ENCODE measurements at places on chromosomes 1 and 21.

DNA sequence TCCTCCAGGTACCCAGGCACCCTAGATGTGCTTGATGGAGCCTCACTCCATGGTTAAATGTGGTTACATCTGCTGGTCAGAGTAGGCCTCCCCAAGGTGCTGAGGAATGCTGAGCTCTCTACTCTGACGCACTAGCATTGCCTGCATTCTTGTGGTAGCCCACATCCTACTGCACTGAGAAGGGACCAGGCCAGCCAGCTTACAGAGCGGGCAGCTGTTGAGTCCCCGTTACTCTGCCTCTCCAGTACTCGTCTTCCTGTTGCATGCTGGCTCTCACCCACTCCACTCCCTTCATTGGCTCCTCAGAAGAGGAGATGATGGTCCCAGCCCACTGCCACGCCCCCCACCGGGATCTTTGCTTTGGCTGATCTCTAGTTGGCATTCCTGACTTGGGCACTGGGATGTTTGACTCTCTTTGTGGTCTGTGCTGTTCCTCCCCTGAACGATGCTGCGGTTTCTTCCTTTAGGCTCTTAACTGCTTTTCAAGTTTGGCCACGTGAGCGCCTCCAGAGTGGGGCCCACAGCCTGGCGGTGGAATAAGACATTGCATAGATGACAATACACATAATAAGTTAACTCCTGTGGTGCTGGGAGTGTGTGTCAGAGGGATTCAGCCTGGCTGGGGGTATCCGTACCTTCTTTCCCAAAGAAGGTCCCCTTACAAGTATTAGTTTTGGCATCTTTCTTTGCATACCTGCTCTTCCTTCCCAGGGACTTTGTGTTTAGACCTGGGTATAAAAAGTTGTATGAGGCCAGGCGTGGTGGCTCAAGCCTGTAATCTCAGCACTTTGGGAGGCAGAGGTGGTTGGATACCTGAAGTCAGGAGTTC, 18.6 kb downstream of the AZIN2 start:
- DNase-seq, result peak; percentile 20

DNA sequence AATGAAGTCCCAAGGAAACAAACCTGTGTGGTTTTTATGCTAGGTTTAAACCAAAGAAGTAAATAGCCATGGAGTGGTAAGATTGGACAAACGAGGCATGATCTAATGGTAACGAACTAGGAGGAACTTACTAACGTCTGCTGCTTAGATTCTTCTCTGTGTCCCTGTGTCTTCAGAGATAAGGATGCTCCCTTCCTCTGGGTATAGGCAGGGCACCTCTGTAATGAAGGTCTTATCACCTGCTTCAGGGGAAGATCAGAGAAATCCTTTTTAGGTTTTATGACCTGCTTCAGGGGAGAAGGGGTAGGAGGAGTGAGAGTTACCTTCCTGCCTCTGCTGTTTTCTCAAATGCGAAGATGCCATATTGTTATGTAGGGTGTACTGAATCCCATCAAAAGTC, 214.9 kb upstream of the L1TD1 start:
- no peak for DNase-seq

GRCh38 chr1:51236531-51237350, 668 bp downstream of the RNF11 start:
- DNase-seq, result peak; percentile 17

DNA sequence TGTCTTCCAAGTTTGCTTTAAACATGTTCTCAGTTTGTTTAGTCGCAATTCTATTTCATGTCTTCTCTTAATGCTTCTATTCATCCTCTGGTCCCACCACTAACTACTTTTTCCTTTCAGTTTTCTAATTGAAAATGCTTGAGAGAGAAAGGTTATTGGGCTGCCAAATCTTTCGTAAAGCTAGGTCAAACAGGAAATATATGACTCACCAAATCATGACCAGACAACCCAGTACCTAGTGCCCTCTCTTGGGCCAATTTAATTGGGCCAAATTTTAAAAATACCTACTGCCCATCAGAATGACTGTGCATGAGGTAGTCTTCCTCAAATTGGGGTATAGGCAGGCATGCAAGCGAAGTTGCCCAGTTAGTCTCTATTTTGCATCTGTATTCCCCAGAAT, 295.4 kb upstream of the PBX1 start:
- no peak for DNase-seq

DNA sequence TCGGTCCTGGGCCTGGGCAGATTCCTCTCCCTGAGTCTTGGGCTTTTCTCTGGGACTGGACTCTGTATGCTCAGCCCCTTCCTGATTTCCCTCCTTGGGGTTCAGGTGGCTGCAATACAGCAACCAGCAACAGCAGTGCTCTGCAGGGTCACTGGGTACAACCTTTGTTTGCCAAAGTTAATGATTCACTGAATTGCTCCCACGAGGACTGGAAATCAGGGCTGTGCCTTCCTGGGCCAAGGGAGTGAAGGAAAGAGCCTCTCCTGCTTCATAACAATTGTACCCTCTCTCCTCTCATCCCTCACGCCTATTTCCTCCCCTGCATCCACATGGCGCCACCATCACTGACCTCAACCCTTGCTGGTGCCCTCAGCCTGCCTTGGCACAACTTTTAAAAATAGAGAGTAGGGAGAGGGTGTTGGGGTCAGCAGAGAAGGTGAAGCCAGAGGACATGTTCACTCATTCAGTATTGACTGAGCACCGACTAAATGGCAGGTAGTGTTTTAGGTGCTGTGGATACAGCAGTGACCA, 52.8 kb upstream of the GOLT1A start:
- no peak for DNase-seq

DNA sequence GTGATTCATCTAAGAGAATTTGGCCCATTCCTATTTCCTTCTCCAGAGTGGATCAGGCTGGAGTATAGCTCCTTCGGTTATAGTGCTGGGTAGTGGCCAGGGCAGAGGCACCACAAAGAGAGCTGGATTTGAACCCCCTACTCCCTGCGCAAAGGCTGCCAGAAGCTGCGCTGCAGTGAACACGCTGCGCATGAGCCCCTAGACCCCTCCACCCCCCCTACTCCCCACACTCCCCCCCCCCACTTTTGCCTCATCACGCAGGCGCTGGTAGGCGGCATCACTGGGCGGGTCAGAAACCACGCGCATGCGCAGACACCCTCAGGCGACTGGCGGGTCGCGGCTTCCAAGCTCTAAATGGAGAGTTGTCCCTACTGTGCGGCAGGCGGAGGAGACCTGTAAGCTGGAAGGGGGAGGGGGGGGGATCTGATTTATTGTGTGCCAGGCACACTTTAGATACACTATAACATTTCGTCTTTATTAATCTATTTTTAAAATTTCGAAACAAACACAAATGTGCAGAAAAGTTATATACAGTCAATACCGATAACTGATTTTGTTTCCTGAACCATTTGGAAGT, 38.7 kb upstream of the HMGN1 start:
- peak; percentile 80 for DNase-seq

- no peak for DNase-seq
Observed at GRCh38 chr1:236575523-236575922, 28.8 kb downstream of the HEATR1 start.

DNA sequence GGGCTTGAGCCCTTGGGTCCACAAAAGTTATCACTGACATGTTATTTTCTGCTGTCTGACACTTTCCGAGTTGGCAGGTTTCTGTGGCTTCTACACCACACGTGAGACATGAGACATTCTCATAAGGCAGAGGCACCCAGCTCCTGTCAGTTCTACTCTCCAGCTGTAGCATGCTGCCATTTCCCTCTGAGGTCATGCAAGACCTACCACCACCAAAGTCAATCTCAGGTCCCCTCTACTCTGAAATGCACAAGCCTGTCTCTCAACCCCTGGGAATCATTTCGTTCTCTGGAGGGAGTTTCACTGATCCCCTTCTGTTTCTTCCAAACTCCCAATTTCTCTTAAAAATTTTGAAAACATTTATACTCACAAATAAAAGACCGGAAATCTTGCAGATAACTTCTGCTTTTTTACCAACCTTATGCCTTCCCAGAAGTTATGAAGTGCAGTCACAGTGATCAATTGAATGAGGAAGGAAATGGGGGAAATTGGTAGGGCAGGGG, 39.5 kb upstream of the CR2 start:
- no peak for DNase-seq

DNA sequence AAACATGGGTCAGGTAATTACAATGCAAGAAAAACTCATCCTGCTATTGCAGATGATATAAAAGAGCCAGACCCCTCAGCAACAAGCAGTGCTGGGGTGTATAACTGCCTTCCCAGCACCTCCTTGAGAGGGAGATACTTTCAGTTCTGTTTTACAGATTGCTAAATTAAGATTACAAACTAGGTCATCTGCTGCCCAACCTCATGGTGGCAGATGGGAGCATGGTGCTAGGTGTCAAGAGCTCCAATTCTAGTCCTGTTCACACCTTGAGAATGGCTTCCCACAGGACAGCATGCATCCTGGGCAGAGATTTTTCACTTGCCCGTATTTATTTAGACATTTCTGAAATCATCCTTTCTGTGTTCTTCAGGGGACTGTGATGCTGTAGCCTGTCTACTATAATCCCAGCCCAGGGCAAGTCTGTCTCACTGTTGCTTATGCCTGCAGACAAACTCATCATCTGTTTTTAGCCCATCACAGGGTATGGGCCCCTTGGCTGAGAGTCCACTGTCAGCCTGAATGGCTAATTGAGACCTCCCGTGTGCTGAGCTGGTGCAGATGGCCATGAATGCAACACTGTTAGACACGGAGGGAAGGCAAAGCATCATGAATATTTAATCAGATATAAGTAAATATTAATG, 40.2 kb upstream of the PBX1 start:
- DNase-seq, result no peak

Measured in stimulated activated CD8-positive, alpha-beta memory T cell treated with anti-CD3 and anti-CD28 coated beads, Interleukin-7, amount 100 ng/mL, for 1 hour (primary cell).